ELR (cell line): ENCODE measurements at places on chromosomes 4 and X.

DNA sequence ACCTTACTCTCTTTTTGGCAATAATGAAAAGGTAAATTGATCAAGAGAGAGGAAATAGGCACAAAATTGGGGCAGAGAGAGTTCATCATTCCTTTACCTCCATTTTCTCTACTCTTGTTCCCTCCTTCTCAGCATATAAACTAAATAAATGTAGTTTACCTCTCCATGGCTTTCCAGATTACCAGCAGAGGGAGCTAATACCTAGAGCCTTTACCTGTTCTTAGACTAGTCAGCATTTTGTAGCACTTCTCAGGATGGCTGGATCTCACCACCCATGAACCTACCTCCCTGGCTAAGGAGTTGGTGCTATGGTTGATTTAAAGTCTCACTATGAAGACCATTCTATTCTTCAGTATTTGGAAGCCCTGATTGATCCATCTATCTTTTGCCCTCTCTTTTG is 15.7 kb downstream of the OFD1 start:
- DNase-seq = peak; percentile 65

DNA sequence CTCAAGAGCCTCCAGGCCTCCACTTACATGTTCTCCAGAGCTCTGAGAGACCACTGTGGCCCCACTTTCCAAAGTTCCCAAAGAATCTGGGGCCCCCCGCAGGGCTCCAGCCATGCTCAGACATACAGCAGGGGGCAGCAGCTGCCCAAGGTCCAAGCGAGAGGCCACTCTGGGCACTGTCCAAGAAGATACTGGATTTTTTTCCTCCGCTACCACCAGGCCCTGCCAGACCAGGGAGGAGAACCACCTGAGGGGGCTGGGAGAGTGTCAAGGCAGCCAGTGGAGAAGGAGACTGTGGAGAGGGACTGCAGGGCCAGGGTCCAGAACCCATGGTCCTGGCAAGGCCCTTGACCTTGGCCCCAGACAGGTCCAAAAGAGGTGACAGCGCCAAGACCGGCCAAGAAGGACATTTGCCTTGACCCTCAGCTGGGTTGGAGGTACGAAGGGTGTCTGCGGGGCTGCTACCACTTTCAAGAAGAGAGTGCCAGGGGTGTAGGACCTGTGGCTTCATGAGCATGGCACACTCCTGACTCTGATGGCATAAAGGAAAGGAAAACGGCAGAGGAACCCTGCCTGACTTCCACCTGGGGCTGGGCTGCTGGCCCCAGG is 5.3 kb downstream of the EMD start:
- DNase-seq = peak; percentile 40

- DNase-seq = peak; percentile 76
These were observed 84.2 kb downstream of the BCOR start for GRCh38 chrX:40013266-40014195.

DNA sequence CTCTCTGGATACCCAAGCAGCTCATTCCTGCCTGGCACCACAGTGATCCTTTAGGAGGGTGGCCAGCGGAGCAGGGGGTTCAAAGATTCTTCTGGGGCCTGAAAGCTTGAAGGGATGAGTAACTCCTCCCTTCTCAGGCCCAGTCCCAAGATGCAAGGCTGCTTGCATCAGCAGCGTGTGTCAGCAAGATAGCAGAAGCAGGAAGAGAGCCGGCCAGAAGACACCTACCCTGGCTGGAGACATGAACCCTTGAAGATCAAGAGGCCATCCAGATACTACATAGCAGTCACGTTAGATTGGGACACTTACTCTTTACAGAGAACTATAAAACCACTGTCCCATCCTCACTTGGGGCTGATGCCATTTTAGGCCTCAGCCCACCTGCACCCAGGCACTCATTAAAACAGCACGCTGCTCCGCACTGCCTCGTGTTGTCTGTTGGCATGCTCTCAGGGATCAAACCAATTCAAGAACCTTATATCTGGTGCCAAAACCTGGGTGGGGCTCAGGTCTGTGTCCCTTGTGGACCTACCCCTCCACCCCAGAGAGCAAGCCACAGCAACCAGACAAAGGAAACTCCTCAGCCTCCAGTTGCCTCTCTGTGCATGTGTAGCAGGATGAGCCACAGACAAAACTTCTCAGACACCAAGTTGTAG is 6.5 kb downstream of the UGT2B17 start:
- no peak for DNase-seq

- DNase-seq = peak; percentile 50
These were observed 109.7 kb downstream of the ELOVL6 start for GRCh38 chr4:110088670-110089069.

DNA sequence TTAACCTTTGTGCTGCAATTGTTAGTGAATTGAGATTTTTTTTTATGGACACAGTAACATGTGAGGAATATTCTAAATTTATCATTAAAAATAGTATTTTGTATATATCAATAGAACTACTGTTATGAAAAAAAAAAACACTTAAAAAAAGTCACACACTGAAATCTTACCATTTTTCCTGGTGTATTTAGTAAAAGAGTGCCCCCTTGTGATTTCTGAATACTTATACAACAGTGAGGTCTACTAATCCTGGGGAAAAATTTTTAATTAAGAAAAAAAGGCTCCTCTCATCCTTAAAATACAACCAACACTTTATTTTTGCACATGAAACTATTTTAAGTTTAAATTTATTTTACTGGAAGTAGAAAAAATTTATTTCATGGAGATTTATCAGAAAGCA is 56.4 kb upstream of the SPOCK3 start:
- DNase-seq = peak; percentile 56
